Neural progenitor cell (in vitro differentiated cells): ENCODE measurements at places on chromosomes 4 and X.

- DNase-seq, result no peak
These were observed 145.3 kb upstream of the VCX3B start for GRCh38 chrX:8319359-8319758.

DNA sequence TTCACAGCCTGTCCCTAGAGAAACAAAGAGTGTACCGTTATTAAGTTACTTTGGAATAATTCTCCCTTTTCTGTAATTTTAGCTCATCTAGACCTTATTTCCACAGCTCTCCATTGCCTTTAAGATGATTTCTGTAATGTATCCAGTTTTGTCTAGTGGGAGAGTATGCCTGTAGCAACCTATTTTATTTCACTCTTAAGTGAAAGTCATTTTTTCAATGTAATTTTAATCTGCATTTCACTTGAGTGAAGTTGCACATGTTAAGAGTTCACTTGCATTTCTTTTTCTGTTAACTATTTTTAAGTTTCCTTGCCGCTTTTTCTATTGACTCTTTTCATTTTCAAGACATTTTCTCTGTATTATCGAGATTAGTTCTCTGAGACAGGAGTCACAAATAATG is 46.5 kb downstream of the FANCB start:
- no peak for DNase-seq

- DNase-seq, result no peak
These were observed 32.9 kb upstream of the SH3D19 start for GRCh38 chr4:151358266-151358665.

DNA sequence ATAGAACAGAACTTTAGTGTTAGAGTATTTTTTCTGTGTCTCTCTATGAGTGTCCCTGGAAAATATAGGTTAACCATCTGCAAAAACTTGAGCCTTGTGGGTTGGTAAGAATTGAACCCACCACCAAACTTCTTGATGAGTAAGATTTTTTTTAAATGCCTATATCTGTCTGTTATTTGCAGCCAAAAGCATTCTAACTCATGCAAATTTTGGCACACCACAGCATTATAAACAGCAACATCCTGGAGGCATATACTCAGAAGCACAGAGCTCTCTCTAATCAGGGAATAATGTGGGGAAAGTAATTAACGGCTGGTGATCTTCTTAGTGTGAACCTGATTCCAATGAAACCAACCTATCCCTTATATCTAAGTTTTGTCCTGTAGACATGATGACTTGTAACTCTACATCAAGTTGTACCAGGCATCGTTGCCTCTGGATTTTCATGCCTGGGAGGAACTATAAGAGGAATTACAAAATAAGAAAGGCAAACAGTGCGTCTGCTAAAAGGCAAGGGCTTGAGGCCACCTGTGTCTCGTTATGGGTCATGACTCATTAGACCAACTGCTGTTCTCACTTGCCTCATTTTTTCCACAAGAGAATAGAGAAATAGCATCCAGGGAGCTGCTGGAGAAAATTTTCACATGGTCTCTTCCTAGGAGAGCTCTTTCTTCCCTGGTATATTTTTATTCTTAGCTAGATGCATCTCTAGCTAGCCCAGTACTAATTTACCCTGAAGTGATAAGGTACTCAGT is 202.4 kb downstream of the CHIC2 start:
- no peak for DNase-seq

DNA sequence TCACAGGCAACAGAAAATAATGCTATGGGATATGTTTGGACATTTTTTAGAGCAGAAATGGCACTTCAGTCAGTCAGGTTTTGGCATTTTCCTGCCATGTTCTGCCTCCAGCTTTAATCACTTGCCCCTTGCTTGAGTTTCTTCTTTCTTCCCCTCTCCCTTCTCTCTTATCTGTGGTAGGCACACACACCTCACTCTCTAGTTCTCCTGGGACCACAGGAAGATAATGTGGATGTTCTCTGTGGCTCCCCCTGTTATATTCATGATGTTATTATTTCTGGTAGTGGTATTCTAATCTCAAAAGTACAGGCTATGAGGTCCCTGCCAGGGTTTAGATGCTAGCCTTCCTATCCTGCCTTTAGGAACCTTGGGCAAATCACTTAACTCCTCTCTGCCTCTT is 5.2 kb downstream of the HADH start:
- no peak for DNase-seq

- no peak for DNase-seq
These were observed 2246.0 kb downstream of the ARAP2 start for GRCh38 chr4:33998291-33998690.
